ENCODE measurements at places on chromosomes 5 and 9. TPM values are rescaled to one million over a fixed set of nuclear protein-coding genes. Genes with fewer than 3 reads are reported as not detected.

The CKS2 gene
- total RNA-seq, result 327 TPM

The C5orf58 gene
- not detected for total RNA-seq

The PLAC8L1 gene
- not detected for total RNA-seq

The MARVELD2 gene
- total RNA-seq, result 0.13 TPM

The RASGEF1C gene
- not detected for total RNA-seq

The SHISAL2B gene
- not detected for total RNA-seq

The ERAP2 gene
- 25.1 TPM for total RNA-seq

DNA sequence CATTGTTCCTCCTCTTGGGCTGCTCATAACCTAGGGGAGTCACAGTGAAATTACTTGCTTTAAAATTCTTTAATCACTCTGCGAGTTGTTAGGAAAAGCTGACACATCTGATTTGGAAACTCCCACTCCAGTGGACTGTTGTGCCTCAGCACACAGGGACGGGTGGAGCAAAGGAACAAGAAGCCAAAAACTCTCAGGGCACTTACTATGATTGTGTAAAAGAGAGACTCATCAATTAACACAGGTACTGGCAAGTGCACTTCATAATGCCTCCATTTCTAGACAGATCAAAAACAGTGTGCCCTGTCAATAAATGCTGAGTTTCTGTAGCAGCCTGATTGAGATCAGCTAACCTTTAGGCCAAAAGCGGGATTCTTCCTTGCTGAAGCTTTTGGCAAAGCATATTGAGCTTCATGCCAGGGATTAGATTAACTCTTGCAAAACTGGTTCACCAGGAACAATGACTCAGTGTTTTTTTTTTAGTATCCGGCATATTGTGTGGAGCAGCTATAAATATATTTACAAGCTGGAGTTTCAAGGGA, 55.9 kb downstream of the TMC1 start:
- no peaks in the 10 kb centered on the region for H3K36me3 ChIP-seq
- H3K4me1 ChIP-seq, result peaks cover 10% of the 10 kb centered on the region
- no peaks in the 10 kb centered on the region for H3K27me3 ChIP-seq
- no peak overlapping the region for H3K4me3 ChIP-seq
- no peak for DNase-seq

DNA sequence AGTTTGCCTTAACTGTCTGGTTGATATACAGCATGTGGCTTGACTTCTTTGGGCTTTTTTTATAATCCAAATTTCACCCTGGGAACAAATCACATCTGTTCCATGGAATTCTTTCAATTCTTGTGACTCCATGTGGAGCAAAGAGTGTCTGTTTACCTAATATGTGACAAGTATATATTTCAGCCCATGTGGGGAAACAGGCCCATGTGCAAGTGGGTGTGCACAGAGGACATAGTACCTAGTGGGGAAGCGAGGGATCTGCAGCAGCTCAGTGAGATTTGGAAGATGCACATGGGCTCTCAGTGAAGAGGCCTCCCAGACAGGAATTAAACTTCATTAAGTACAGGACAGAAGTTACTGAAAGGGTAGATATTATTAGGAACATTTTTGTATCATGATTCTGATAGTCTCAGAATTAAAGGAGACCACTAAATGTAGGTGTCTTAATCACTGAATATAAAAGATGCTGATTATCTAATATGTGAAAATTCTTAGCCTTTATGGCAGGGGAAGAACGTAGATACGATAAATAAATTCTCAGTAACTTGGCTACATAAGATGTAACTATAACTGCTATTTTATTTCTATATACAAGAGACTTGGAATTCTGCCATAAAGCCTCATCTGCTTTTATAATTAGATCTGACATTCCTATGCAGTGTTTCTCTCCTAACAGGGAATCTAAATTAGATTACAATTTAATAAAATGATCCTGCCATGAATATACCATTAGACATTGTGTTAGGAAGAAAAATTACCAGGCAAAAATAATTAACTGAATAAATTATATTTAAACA, 181.2 kb downstream of the SLC12A2 start:
- no peak overlapping the region for H3K27ac ChIP-seq
- no peak overlapping the region for H3K4me3 ChIP-seq
- DNase-seq, result no peak
- no peaks in the 10 kb centered on the region for H3K4me1 ChIP-seq

- no peaks in the 10 kb centered on the region for H3K36me3 ChIP-seq
- no peak overlapping the region for H3K4me3 ChIP-seq
- H3K27ac ChIP-seq, result no peak overlapping the region
Observed at GRCh38 chr5:135662683-135663082, 83.9 kb upstream of the CXCL14 start.

DNA sequence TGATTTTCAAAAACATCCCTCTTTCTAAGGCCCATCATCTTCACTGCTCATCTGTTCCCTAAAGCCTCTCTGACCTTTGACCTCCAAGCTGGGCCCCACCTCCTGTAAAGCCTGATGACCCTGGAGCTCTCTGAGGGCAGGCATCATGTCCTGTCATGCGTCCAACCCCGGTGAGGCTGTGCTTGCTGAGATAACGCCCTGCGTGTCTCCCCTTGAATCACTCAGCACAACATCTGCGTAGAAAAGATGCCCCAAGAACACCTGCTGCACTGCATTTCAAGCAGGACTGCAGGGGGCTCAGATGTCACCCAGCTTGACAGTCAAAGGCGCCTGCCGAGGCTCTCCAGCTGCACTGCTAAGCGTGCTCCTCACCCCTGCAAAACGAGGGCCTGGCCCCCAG, 78.0 kb downstream of the OTULIN start:
- peaks cover 27% of the 10 kb centered on the region for H3K4me1 ChIP-seq
- no peaks in the 10 kb centered on the region for H3K36me3 ChIP-seq
- no peaks in the 10 kb centered on the region for H3K27me3 ChIP-seq
- no peak overlapping the region for H3K4me3 ChIP-seq
- H3K27ac ChIP-seq, result no peak overlapping the region

DNA sequence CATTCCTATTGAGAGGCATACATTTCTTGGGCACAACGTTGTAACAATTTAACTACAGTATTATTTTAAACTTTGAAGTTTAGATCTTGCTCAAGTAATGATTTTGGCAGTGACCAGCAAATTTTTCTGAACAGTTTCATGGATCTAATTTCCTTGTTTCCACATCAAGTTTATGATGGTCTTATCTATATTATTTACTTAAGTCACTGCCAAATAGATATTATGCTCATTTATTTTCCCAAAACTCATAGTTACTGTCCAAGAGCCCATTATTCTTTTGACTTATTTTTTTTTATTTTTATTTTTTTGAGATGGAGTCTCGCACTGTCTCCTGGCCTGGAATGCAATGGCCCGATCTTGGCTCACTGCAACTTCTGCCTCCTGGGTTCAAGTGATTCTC, 86.5 kb upstream of the TLE4 start:
- DNase-seq, result no peak
- H3K4me1 ChIP-seq, result peaks cover 25% of the 10 kb centered on the region
- H3K4me3 ChIP-seq, result no peak overlapping the region
- no peak overlapping the region for H3K27ac ChIP-seq
- H3K27me3 ChIP-seq, result no peaks in the 10 kb centered on the region

DNA sequence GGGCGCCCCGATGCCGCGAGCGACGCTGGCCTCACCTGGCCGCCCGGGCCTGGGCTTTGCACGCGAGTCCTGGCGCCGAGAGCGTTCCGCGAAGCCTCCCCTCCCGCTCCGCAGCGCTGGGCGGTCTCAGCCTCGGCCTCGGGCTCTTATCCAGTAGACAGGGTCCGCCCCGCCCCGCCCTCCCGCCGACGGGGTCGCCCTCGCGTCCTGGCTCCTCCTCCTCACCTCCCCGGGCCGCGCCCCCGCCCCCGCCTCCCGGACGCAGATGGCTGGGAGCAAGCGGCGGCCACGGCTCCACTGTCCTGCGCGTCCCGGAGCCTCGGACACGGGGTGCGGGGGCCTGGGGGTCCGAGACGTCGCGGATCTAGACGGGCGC, at the start of gene SLC6A3:
Gene SLC6A3 (minus strand): TSS at position 128 of the 376 bp plus-strand sequence. CDS start 2,243 bp downstream, outside the sequence.
- H3K27ac ChIP-seq, result no peak within 1 kb of the TSS
- H3K4me1 ChIP-seq, result no peaks in the 10 kb centered on the region
- H3K4me3 ChIP-seq, result no peak within 1 kb of the TSS
- H3K36me3 ChIP-seq, result no peaks in the 10 kb centered on the region
- peak; percentile 48 for DNase-seq
- H3K27me3 ChIP-seq, result peaks cover 74% of the 10 kb centered on the region

GRCh38 chr5:154949781-154950180, 8.9 kb downstream of the MRPL22 start:
- no peaks in the 10 kb centered on the region for H3K27me3 ChIP-seq
- no peak for DNase-seq
- H3K4me3 ChIP-seq, result no peak overlapping the region
- H3K36me3 ChIP-seq, result peaks cover 44% of the 10 kb centered on the region

DNA sequence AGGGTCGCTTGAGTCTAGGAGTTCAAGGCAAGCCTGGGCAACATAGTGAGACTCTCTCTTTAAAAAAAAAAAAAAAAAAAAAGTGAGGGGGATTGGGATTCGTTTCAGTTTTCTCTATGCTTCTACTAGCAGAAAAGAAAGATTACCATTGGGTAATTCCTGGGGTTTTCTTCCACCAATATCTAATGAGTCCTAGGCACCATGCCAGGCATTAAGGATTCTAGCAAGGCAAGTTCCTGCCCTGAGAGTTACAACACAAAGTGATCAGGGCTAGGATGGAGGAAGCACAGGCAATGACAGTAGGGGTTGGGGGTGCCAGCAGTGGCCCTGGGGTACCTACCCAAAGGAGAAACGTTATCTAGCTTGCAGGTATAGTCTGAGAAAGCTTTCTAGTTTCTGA, 90.8 kb downstream of the PCDH1 start:
- H3K4me1 ChIP-seq, result no peaks in the 10 kb centered on the region
- H3K27me3 ChIP-seq, result peaks cover 29% of the 10 kb centered on the region
- no peak overlapping the region for H3K4me3 ChIP-seq
- no peak for DNase-seq
- no peak overlapping the region for H3K27ac ChIP-seq

GRCh38 chr5:55913466-55914413, 62.6 kb downstream of the IL31RA start:
- H3K4me3 ChIP-seq, result no peak overlapping the region
- no peaks in the 10 kb centered on the region for H3K36me3 ChIP-seq
- H3K4me1 ChIP-seq, result no peaks in the 10 kb centered on the region
- no peak overlapping the region for H3K27ac ChIP-seq
- no peak for DNase-seq

DNA sequence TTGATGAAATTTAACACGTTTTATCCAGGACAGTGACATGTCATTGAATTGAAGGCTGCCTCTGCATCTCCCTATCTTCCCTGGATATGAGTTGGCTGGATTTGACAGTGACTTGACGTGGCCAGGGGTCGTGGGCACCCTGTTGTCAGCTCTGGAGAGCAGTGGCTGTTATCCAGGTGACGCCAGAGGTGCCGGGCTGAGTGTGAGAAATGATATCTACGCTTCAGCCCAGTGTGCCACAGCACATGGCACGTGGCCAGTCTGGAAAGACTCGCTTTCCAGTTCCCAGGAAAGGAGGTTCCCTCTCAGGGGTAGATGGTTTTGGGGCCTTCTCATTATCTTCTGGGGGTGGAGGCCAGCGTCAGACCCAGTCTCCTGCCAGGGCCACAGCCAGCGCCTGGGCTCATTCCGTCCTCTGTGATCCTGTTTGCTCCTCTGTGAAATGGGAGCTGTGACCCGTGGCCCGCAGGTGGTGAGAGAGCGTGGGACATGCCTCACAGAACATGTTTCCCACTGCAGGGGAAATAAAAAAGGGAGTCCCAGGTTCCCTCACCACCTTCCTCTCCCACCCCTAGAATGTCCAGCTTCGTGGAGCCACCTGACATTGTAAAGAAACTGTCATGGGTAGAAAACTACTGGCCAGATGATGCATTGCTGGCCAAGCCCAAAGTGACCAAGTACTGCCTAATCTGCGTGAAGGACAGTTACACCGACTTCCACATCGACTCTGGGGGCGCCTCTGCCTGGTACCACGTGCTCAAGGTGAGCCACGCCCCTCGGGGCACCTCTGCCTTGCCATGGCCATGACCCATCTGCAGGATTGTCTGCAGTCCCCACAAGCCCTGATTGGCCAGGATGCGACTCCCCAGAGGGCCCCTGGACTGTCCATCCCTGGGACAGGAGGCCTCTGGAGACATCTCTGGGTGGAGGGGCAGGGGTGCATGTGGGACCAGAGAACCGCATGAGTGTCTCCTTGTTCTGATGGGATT, 76.5 kb downstream of the PHF2 start:
- H3K27ac ChIP-seq, result no peak overlapping the region
- H3K4me1 ChIP-seq, result no peaks in the 10 kb centered on the region
- H3K27me3 ChIP-seq, result no peaks in the 10 kb centered on the region
- no peak overlapping the region for H3K4me3 ChIP-seq
- no peak for DNase-seq
- H3K36me3 ChIP-seq, result peaks cover 13% of the 10 kb centered on the region

- H3K27me3 ChIP-seq, result no peaks in the 10 kb centered on the region
- no peak overlapping the region for H3K27ac ChIP-seq
- no peaks in the 10 kb centered on the region for H3K36me3 ChIP-seq
- H3K4me3 ChIP-seq, result no peak overlapping the region
- DNase-seq, result no peak
Observed at GRCh38 chr5:39808656-39809055, 383.9 kb upstream of the DAB2 start.

DNA sequence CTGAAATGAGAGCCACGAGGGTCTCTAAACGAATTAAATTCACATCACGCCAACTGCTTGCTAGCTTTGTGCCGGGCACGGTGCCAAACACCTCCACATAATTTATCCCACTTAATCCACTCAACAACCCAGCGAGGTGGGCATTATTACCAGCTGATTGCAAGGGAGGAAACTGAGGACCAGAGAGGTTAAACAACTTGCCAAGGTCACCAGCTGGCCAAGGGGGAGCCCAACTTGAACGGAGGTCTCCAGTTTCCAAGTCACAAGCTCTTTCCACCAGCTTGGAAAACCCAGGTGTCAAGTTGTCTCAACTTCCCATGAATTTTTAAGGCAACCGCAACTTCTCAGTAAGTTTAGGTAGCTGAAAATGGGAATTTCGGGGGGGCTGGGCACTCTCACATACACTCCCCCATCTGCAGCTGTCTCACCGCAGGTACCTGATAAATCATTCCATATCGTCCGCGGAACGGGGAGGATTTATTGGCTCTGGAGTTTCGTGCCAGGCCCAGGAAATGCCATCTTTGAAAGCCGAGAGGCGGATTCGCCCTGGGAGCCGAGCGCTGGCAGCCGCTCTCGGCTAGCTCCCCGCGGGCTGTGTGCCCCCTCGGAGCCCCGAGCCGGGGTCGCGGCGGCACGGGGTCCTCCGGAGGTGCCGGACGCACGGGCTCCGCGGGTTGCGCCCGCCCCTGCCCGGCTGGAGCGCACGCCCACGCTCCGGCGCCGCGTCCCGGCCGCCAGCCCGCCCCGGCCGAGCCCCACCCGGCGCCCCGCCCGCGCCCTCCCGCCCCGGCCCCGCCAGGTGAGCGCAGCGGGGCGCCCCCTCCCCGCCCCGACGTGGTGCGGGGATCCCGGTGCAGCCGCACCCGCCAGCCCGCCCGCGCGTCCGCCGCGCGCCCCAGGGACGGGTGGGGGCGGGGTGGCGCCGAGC, 617 bp downstream of the PTPN3 start:
- peaks cover 5% of the 10 kb centered on the region for H3K27me3 ChIP-seq
- no peak overlapping the region for H3K27ac ChIP-seq
- peak; percentile 25 for DNase-seq
- peak overlapping the region; percentile 52 for H3K4me3 ChIP-seq

GRCh38 chr5:82723168-82723567, 354.0 kb downstream of the TMEM167A start:
- H3K4me3 ChIP-seq, result no peak overlapping the region
- H3K36me3 ChIP-seq, result no peaks in the 10 kb centered on the region
- H3K4me1 ChIP-seq, result 0 out of 2 replicates have a peak, but pooled peaks cover 3% of the 10 kb centered on the region

- no peaks in the 10 kb centered on the region for H3K27me3 ChIP-seq
- peak within 1 kb of the TSS; percentile 88 for H3K27ac ChIP-seq
- H3K4me3 ChIP-seq, result peak within 1 kb of the TSS; percentile 87
- H3K4me1 ChIP-seq, result no peaks in the 10 kb centered on the region
- peak; percentile 82 for DNase-seq
Observed at GRCh38 chr5:84384604-84385575, at the start of gene EDIL3. EDIL3 (minus strand) TSS chr5:84384880; CDS start chr5:84384374, 506 bp downstream.

GRCh38 chr5:158777647-158778350, 321.9 kb downstream of the EBF1 start:
- H3K4me3 ChIP-seq, result no peak overlapping the region
- peaks cover 11% of the 10 kb centered on the region for H3K4me1 ChIP-seq
- no peak overlapping the region for H3K27ac ChIP-seq
- H3K36me3 ChIP-seq, result no peaks in the 10 kb centered on the region

Measured in SJSA1 (cell line).